ENCODE measurements at places on chromosomes 1 and 21. TPM values are rescaled to one million over a fixed set of nuclear protein-coding genes. Genes with fewer than 3 reads are reported as not detected.

The TARBP1 gene
- total RNA-seq, result 27.9 TPM

The CCDC30 gene
- 2.1 TPM for total RNA-seq

The LPGAT1 gene
- total RNA-seq, result 53.3 TPM

The ABL2 gene
- 14.3 TPM for total RNA-seq

The CLEC20A gene
- not detected for total RNA-seq

The PAQR6 gene
- total RNA-seq, result 7.6 TPM

The SEC16B gene
- 0.11 TPM for total RNA-seq

The OR10J1 gene
- 0.11 TPM for total RNA-seq

The AHDC1 gene
- total RNA-seq, result 2.1 TPM

- DNase-seq, result no peak
- no peaks in the 10 kb centered on the region for H3K27me3 ChIP-seq
- no peak overlapping the region for H3K4me3 ChIP-seq
Measured at GRCh38 chr1:46094471-46095005, 37.9 kb downstream of the PIK3R3 start.

DNA sequence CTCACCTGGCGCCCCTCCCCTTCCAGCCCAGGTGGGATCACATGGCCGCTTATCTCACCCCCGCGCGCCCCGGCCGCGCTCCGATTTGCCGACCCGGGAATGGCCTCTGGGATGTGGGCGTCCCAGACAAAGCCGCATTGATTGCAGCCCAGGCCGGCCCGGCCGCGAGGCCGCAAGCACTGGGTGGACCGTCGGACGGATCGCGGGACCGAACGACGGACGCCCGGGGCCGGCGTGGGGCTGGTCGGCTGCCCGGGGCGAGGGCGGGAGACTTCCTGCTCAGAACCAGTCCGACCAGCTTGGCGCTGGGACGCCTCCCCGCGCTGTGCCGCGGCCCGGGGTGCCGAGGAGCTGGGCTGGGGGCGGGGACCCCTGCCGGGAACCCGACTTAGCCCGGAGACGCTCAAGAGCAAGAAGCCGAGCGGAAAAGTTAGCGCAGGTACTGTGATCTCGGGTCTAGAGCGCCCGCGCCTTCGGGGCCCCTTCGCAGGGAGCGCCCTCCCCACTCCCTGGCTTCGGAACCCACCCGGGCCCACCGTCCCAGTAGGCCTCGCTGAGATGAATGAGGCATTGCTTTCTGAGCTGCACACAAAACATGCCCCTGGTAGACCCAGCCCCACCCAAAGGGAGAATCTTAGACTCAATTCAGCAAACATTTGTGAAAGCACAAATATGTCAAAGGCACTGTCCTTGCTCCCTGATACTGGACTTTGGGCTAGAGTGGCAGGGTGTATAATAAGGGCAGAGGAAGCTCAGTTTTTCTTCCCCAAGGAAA is 415 bp upstream of the LAD1 start:
- no peaks in the 10 kb centered on the region for H3K36me3 ChIP-seq
- DNase-seq, result no peak
- H3K27ac ChIP-seq, result no peak overlapping the region
- peaks cover 20% of the 10 kb centered on the region for H3K4me1 ChIP-seq

- no peaks in the 10 kb centered on the region for H3K27me3 ChIP-seq
- no peak overlapping the region for H3K4me3 ChIP-seq
Measured at GRCh38 chr1:162990665-162991064, 78.5 kb upstream of the RGS4 start.

GRCh38 chr21:27761623-27762022 is 794.7 kb upstream of the ADAMTS5 start:
- no peak overlapping the region for H3K4me3 ChIP-seq
- no peaks in the 10 kb centered on the region for H3K27me3 ChIP-seq
- no peak for DNase-seq
- H3K36me3 ChIP-seq, result no peaks in the 10 kb centered on the region

GRCh38 chr1:156212833-156213643 is at the start of gene PMF1:
PMF1 (plus strand) TSS chr1:156213007; CDS start chr1:156213016, 9 bp downstream.
- peak; percentile 98 for DNase-seq
- peaks cover 19% of the 10 kb centered on the region for H3K4me1 ChIP-seq
- peak within 1 kb of the TSS; percentile 77 for H3K27ac ChIP-seq
- H3K36me3 ChIP-seq, result 0 out of 2 replicates have a peak, but pooled peaks cover 5% of the 10 kb centered on the region
- no peaks in the 10 kb centered on the region for H3K27me3 ChIP-seq
- peak within 1 kb of the TSS; percentile 92 for H3K4me3 ChIP-seq

DNA sequence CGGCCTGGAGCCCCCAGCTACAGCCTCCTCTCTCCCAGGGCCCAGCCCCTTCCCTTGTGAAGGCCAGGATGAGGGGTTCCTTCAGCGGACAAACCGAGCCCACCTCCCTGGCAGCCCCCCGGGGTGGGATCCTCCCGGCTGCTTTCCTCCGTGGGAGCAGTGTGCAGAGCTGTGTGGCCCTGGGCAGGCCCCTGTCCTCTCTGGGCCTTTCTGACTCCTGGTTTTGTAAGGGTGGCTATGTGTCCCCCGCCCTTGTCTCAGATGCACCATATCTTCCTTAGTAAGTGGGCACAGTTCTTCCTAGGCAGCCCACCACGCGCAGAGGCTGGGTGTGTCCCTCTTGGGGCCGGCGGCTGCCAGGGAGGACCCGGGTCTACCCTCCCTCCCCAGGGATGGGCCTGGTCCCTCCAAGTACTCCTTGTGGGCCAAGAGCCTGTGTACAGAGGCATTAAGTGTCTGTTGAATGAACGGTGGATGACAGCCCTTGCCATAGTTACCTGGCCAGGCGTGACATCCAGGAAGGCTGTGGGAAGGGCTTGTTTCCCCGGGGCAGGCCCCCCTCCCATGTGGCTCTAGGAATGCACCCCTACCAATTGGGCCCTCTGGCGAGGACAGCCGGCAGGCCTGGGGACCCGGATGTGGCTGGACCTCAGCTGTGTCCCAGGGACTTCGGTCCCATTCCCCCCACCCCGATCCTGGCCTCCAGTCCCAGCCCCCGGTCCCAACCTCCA is 3.8 kb downstream of the SMIM1 start:
- peaks cover 20% of the 10 kb centered on the region for H3K4me1 ChIP-seq
- DNase-seq, result no peak
- H3K36me3 ChIP-seq, result no peaks in the 10 kb centered on the region
- no peaks in the 10 kb centered on the region for H3K27me3 ChIP-seq
- no peak overlapping the region for H3K4me3 ChIP-seq
- no peak overlapping the region for H3K27ac ChIP-seq

- DNase-seq, result peak; percentile 77
- peaks cover 28% of the 10 kb centered on the region for H3K36me3 ChIP-seq
- peaks cover 21% of the 10 kb centered on the region for H3K4me1 ChIP-seq
Measured at GRCh38 chr1:37989361-37989930, 376 bp downstream of the SF3A3 start.

DNA sequence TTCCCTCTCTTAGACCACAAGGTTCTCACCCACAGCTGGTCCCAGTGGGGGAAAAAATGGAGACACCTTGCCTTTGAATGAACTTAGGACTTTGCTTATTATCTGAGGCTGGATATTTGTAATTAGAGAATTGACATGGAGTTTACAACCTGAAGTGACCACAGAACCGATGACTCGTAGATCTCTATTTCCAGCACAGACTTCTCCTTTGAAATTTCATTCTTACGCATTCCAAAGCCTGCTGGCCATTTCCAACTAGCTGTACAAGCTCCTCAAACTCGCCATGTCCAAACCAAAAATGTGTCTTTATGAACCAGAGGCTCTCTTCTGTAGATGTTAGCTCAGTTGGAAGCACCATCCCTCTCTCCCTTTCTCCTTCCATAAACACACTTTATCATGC is 12.0 kb downstream of the RAB7B start:
- no peaks in the 10 kb centered on the region for H3K4me1 ChIP-seq
- no peaks in the 10 kb centered on the region for H3K27me3 ChIP-seq
- no peak overlapping the region for H3K27ac ChIP-seq
- DNase-seq, result no peak

DNA sequence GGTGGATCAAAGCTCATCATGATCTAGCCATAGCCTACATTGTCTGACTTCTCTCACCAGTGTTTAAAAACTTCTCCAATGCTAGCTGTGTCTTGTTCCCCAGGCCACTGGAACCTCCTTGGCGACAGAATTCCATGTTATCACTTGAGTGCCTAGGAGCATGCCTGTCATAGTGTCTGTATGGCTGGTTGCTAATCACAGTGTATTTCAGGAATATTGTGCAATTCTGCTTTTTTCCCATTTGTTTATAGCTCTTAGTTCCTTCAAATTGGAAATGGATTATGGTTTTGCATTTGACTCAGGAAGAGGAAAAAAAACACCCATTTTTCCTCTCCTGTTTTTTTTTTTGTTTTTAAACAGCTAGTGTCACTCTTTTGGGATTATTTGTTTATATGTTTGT is 25.5 kb downstream of the ROR1 start:
- H3K4me1 ChIP-seq, result no peaks in the 10 kb centered on the region
- H3K4me3 ChIP-seq, result no peak overlapping the region
- DNase-seq, result no peak
- H3K27me3 ChIP-seq, result no peaks in the 10 kb centered on the region
- no peak overlapping the region for H3K27ac ChIP-seq
- no peaks in the 10 kb centered on the region for H3K36me3 ChIP-seq

DNA sequence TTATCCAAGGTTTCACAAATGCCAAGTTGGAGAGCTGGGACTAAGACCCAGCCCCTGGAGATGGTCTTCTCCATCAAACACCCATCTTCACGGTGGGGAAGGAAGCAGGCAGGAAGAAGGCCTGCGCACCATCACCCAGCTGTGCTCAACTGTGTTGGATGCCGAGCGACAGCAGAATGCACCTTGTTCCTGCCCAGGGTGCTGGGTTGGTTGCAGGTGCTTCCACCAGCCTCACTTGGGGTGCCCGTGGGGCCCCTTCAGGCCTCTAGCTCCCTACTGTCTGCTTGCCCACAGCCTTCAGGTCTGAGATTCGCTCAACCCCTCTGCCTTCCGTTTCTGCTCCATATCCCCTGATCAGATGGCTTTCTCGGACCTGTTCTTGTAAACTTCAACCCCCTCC is 42.5 kb downstream of the OLFML2B start:
- H3K27ac ChIP-seq, result no peak overlapping the region
- peaks cover 10% of the 10 kb centered on the region for H3K4me1 ChIP-seq
- no peaks in the 10 kb centered on the region for H3K27me3 ChIP-seq
- H3K36me3 ChIP-seq, result no peaks in the 10 kb centered on the region
- H3K4me3 ChIP-seq, result no peak overlapping the region
- no peak for DNase-seq

DNA sequence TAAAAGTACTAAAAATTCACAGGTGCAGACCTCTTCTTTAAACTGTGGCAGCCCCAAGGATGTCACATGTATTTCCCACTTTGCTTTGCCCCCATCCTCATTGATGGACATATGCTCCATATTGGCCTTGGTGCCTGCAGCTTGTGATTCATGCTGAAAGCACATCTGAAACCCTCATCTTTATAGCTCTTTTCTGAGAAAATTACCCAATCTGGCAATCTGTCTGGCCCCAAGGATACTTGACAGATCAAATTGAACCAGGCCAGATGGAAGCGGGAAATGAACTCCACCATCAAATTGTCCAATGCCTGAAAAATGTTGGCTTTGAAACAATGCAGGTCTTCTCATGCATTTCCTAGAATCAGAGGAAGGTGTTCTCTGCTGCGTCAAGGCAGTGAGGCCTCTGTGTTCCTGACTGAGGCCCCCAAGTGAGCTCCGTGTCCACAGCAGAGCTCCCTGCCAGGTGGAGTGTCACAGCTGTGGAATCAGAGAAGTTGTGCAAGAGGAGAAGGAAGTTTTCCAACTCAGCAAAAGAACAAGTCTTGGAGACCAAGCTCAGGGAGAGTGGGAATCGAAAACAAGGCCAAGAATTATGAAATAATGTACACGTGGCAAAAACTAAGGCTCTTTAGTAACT is 323.7 kb downstream of the PLPP3 start:
- H3K27ac ChIP-seq, result no peak overlapping the region
- DNase-seq, result no peak
- H3K4me3 ChIP-seq, result no peak overlapping the region
- H3K36me3 ChIP-seq, result no peaks in the 10 kb centered on the region
- H3K27me3 ChIP-seq, result no peaks in the 10 kb centered on the region

DNA sequence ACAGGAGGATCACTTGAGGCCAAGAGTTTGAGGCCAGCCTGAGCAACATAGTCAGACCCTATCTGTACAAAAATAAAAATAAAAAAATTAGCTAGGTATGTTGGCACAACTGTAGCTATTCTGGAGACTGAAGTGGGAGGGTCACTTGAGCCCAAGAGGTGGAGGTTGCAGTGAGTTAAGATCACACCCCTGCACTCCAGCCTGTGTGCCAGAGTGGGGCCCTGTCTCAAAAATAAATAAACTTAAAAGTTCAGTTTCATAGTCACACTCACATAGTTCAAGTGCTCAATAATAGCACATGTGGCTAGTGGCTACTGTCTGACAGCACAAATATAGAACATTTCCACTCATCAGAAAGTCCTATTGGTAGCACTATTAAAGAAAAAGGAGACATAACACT is 5.2 kb upstream of the EVI5 start:
- H3K4me1 ChIP-seq, result peaks cover 6% of the 10 kb centered on the region
- no peaks in the 10 kb centered on the region for H3K36me3 ChIP-seq
- DNase-seq, result no peak
- H3K27ac ChIP-seq, result no peak overlapping the region
- no peak overlapping the region for H3K4me3 ChIP-seq
- no peaks in the 10 kb centered on the region for H3K27me3 ChIP-seq

DNA sequence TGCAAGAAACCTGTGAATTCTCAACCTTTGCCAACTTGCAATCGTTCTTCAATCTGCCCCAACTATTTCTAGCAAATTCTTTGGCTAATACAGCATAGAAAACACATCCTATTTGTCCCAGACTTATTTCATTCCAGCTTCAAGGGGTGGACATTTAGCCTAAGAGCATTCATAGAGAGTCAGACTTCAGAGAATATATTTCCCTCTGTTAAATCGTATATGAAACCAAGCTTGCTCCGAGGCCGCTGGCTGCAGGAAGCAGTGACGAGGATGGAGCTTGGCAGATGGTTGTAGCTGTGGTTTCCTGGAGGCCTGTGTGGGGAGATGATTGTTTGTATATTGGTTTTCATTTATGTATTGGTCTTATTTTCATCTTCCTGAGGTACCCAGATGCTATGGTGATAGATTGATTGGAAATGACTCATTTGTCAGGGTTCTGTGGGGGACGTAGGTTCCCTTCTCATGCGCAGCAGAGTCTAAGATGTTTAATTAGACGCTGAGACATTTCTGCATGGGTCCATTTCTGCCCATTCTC is 26.1 kb downstream of the MAN1C1 start:
- no peak for DNase-seq
- no peaks in the 10 kb centered on the region for H3K36me3 ChIP-seq
- no peaks in the 10 kb centered on the region for H3K27me3 ChIP-seq
- no peak overlapping the region for H3K4me3 ChIP-seq
- no peak overlapping the region for H3K27ac ChIP-seq

DNA sequence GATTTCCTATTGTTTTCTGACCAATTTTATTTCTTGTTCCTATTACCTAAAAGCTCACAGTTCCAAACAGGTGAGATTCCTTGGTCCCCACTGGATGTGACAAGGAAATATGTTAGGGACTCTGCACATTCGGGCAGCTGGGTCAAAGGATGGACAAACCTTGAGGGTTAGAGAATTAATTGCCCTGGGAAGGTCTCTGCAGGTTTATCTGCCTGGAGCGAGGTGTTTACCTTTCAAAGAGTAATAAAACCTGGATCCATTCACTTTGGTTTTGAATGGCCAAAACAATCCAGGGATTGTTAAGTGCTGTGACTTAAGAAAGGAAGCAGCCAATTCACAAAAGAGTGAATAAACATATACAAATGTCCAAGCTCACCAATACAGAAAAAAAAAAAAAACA is 33.6 kb upstream of the RAB4A start:
- H3K4me1 ChIP-seq, result no peaks in the 10 kb centered on the region
- DNase-seq, result no peak
- H3K36me3 ChIP-seq, result no peaks in the 10 kb centered on the region
- H3K27me3 ChIP-seq, result no peaks in the 10 kb centered on the region

GRCh38 chr1:176733661-176734060 is 270.7 kb downstream of the PAPPA2 start:
- no peaks in the 10 kb centered on the region for H3K27me3 ChIP-seq
- H3K36me3 ChIP-seq, result no peaks in the 10 kb centered on the region
- H3K27ac ChIP-seq, result no peak overlapping the region
- no peaks in the 10 kb centered on the region for H3K4me1 ChIP-seq
- no peak overlapping the region for H3K4me3 ChIP-seq
